NCI-H345 (cell line): ENCODE measurements at places on chromosomes 7 and 10.

DNA sequence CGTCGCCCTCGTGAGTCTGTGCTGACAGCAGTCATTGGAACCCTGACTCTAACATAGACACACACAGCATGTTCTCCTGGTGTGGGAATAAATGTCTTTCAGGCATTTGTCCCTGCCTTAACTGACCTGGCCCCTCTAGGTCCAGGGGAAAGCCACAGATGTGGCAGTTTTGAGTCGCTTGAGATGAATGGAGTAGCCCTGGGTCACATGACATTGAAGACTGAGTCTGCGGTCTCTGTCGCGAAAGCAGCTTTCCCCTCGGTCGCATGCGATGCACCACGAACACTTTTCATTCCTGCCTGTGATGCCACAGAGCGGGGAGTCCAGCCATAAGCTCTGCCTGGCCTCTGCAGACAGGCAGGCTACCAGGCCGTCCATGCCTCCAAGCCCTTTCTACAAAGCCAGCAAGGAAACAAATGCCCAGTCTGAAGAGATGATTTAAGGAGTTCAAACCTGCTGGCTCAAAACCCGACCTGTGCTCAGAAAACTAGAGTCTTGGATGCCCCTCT lies 172.3 kb downstream of the WDR37 start:
- no peak for DNase-seq

GRCh38 chr7:105971845-105972244 lies 8.8 kb downstream of the CDHR3 start:
- DNase-seq = no peak

GRCh38 chr10:132359305-132360040 lies 27.5 kb downstream of the LRRC27 start:
- DNase-seq = peak; percentile 7

DNA sequence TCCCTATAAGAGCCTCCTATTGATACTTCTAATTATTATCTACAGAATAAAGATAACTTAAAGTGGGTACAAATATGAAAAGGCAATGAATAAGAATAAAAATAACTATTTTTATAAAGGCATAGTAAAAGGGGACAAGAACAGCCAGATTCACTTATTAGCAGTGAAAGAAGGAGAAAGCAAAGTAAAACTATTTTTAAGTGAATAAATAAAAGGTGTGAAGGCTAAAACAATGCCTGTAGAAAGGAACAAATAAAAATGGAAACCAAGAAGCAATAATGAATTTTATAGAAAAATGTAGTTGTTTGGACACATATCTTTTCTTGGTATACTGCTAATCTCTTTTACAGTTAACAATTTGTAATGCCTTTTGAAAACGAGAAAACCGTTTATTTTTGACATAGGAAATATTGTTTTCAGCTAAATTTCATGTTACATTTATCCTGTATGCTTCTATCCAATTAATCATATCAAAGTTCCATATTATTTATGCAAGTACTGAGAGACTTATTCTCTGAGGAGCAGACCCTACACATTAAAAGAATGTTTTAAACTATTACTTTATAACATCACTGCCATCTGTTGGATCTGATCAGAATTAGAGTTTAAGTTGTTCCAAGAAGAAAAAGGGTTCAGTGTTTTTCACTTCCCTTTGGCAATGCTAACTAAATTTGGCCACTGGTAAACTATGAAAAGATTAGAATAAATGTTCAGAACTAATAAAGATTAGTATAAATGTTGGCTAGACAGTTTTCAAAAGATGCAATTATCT lies 59.1 kb downstream of the ARMC3 start:
- peak; percentile 19 for DNase-seq

DNA sequence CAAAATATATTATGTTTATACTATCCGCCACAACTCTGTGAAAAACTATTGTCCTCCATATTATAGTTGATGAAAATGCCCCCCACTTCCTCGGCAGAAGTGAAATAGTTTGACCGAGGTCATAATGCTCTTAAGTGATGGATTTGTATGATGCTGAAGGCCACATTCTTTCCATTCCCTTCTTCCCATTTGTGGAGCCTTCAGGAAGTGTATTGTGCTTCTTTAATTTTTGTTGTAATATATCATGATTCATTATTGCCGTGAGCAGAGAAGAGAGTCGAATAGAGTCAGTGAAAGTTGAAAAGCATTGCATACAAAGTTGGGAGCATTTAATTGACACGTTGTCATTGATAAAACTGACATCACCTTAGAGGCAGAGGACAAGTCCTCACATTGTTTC lies 460.3 kb downstream of the SUGCT start:
- no peak for DNase-seq

- DNase-seq = no peak
These were observed 1.3 kb upstream of the CPA1 start for GRCh38 chr7:130379019-130379418.

GRCh38 chr7:147029953-147030352 lies 913.4 kb downstream of the CNTNAP2 start:
- DNase-seq = peak; percentile 10

DNA sequence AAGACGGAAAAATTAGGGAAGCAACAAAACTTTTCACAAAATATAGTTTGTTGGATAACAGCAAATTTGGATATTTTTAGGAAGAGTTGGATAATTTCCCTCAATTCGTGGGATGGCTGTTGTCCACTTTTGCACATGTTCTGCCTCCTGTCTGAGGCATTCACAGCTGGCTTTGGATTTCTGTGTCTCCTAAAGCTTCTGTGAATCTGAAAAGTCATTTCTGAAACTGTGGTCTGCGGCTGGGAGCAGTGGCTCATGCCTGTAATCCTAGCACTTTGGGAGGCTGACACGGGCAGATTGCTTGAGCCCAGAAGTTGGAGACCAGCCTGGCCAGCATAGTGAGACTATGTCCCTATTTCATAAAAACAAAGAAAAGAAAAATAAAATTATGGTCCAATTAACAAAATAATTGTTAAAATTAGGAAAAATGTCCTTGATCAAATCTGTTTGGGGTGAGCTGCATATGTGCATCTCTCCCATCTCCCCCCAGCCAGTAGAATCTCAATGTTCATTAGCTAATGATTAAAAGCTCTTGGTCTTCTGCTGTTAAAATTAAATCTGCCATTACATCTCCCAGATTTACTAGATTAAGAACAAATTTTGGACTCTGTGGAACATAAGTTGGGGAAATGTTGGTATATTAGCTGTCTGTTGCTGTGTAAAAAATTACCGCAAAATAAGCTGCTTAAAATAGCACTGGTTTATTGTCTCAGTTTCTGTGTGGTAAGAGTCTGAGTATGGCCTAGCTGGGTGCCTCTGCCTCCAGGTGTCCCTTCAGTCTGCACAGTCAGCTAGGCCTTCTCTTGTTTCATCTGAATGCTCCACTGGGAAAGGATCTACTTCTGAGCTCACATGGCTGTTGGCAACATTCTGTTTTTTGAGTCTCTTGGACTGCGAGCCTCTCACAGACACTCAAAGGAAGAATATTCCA lies 332.0 kb upstream of the FZD1 start:
- peak; percentile 66 for DNase-seq

- no peak for DNase-seq
These were observed 24.5 kb upstream of the MSRB2 start for GRCh38 chr10:23070913-23071218.

DNA sequence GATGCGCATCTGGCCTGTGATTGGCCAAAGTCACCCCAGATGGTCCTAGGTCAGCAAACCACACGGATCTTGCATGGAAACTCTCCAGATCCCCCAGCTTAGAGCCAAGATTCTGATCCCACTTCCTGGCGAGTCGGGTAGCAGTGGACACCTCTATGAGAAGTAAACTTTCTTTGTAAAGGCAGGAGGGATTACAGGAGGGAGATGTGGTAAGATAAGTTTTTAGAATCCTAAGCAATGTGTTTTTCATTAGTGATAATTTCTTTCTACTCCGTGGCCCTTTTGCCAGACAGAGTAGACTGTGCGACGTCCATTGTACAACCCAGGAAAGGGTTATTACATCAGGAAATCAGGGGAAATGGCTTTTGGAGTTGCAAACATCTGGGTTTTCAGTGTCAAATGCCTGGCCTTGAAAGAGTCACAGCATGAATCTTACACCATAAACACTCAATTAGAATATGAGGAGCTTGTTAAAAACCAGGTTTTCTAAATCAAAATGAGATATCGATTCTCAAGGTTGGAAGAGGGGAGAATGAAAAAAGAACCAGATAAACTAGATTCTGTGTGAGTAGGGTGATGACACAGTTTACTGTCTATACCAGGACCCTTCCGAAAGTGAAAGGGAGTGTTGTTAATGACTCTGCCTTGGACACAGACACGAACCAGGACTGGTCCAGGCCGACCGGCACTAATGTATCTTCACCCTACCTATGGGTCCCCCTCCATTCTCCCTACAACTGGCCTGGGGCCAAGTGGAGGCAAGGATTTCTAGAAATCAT lies 61.9 kb upstream of the WAC start:
- no peak for DNase-seq

DNA sequence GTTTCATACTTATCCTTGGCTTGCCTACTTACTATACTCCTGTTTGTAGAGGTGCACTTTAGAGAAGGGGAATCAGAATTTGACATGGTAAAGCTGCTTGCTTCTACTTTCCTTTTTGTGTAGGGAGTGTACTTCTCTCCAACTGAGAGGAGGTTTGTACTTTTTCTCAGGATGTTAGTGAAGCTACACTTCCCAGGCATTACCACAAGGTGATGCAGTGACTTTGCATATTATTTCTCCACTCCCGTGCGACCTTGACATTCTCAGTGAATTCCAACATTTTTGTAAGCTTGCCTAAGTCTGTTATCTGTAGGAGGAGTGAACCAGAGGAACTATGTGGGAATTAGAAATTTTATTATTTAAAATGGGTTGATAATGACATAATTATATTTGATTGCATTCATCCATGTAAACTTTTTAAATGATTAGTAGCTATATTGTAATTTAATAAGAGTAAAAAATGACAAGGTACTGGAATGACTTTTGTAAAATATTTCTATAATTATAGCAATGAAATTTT lies 5.2 kb downstream of the TAX1BP1 start:
- no peak for DNase-seq

GRCh38 chr10:86199041-86199440 lies 167.6 kb downstream of the GRID1 start:
- no peak for DNase-seq

DNA sequence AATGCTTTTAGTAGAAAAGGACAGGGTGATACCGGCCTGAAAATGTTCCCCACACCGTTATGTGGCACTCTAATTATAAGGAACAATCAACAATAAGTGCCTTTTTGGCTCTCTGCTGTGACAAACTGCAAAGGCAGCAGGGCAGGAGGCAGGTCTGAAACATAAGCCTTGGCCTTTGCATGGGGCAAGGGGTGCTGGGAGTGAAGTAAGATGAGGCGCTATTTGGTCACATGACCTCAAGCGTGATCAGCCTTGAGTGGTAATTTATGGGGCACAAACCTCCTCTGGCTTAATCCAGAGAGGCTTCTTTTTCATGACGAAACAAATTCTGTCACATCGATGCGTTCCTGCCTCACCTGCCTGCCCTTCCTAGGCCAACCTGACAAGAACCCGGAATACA lies 202.7 kb downstream of the TAX1BP1 start:
- no peak for DNase-seq

DNA sequence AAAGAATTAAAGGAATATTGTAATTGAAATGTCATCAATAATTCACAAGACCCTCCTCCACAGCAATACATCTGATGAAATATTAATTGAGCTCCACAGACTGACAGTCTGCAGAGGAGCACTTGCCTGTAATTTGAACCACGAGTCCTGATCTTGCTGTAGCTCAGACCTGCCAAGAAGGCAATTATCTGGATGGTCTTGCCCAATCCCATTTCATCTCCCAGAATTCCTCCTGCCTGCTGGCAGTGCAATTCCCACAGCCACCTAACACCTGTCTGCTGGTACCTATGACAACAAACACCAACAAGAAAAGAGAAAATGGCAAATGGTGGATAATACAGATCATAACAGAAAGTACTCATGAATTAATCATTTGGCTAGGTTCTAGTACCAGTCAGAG lies 38.5 kb downstream of the ERCC6 start:
- no peak for DNase-seq

GRCh38 chr7:112286250-112287086 lies 80.0 kb downstream of the ZNF277 start:
- DNase-seq = peak; percentile 86

GRCh38 chr7:113752689-113753088 lies 166.1 kb downstream of the PPP1R3A start:
- DNase-seq = no peak

- no peak for DNase-seq
These were observed 32.6 kb upstream of the UNCX start for GRCh38 chr7:1200045-1200444.

DNA sequence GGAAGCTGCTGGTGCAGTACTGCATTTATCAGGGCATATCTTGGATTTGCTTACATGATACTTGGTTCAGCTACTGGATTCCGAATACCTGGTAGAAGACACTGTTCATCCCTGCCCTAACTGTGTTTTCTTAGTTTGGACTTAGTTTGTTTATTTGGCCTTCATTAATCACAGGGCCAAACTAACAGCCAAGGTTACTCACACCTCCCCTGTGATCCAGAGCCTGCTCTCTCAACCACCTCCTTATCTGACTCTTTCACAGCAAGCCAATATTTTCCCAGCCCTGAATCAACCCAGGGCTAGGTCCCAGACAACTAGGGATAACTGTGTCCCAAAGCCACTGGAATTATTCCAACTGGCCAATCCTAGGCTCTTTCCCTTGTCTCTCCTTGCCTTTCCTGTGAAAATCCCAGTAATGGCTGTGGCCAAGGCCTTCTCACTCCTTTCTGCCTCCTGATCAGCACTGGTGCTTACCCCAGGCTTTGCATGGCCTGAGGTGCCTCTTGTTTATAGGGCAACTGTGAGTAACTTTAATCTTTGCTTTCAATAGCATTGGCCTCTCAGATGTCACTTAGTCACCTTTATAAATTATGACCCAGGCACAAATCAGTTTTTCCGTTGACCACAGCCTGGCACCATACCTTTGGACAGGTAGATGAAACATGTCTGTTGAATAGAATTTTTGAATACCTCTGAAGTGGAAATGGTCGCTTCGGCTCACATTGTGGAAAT lies 9.3 kb upstream of the JCAD start:
- DNase-seq = no peak

DNA sequence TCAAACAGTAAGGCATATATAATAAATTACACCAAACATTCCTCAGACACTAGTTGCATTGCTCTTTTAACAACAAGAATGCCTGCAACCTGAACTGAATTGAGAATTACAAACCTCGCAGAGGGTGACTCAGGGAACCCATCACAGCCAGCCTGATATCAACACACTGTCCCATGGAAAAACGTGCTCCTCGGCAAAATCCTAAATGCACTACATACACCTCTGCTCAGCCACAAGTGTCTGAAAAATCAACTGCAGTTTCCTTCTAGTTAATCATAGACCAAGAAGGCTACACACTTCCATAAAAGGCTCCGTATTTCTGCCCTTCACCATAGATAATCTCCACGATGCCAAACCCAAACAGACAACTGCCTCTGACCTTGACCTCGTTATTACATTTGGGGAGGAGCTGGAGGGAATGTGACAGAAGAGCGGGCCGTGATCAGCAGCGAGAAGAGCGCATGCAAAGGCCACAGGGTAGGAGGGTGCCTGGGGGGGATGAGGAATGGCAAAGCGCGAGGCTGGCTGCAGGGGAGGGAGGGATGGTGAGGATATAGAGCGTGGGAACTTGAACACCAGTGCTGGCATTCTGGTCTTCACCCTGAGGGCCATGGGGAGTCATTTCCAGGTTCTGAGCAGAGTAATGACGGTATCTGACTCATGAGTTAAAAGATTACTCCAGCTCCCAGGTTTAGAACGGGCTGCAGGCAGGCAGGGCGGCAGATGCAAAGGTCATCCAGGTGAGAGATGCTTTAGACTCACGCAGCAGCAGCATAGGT lies 201.9 kb upstream of the FRMD4A start:
- DNase-seq = no peak

GRCh38 chr7:140889645-140890044 lies 35.1 kb downstream of the BRAF start:
- no peak for DNase-seq
